ENCODE measurements at places on chromosomes 5 and 9.
A peak's percentile ranks its signal among the peaks of the same experiment; 100 is the strongest.

GRCh38 chr5:82183828-82184227, 94.3 kb downstream of the RPS23 start:
- no peak for DNase-seq

GRCh38 chr5:58925627-58926540, 343.0 kb downstream of the RAB3C start:
- no peak for DNase-seq

- DNase-seq, result no peak
Measured at GRCh38 chr5:136666970-136667620, 301.8 kb upstream of the TRPC7 start.

DNA sequence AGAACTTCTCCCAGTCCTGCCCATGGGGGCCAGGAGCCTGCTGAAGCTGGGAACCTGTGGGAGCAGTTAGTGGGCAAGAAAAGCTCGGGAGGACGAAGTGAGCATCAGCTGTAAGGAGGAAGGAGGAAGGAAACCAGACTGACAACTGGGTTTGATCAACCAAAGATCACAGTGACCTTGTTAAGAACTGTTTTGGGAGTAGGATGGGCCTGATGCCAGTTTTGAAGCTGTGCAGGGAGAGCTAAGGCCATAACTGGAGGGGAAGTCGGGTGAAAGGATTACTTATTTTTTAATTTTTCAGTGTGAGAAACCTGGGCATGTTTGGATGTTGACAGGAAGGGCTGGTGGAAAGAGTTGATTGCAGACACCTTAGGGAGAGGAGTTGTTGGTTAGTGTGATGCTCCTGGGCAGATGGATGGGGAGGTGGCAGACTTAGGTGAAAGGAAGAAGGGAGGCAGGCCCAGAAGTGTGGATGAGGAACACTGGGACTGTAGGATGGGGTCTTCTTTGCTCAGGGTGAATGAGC, 58.3 kb upstream of the KLF4 start:
- DNase-seq, result no peak

DNA sequence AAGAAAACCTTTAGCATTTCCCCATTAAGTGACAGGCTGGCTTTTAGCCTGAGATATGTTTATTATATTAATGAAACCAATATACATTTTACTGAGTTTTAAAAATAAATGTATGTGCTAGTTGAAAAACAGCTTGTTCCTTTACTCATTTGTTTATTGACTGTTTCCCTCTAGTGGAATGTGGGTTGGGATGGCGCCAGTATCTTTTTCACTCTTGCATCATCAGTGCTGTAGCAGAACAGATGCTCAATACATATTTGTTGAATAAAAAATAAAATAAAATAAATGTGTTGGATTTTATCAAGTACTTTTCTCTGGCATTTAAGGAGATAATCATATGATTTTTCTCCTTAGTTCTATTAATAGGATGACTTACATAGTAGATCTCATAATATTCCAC, 43.0 kb downstream of the FSTL4 start:
- DNase-seq, result no peak

- DNase-seq, result no peak
Measured at GRCh38 chr9:78676623-78677022, 379.7 kb downstream of the PSAT1 start.

DNA sequence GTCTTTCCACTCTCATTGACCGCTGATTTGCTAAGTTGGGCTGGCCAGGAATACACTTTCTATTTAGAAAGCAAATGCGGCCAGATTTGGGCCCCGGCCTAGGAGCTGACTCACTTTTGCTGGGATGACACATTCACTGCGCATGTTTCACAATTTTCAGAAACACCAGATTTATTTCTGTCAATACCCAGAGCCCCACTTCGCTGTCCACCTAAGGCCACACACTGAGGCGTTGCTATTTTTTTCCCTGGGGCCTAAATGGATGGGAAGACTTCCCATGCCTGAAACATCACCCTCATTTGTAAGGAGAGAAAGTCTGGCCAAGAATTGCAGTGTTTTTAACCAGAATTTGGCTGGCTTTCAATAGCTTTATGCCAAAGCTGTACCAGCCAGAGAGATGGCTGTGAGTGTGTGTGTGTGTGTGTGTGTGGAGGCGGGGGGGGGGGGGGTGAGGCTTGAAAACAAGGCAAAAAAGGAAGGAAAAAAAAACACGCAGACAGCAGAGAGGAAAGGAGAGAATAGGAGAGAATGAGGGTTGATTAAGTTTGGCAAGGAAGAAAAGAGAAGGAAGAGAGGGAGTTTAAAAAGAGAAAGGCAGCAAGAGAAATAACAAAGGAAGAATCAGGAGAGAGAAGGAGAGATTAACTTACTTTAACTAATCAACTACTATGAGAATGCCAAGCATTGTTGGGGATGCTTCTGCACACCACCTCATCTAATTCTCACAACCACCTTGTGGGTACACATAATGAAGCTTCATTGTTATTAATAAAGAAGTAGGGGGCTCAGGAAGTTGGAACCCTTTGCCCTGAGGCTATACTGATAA, 261.4 kb upstream of the KLF4 start:
- DNase-seq, result peak; percentile 89

DNA sequence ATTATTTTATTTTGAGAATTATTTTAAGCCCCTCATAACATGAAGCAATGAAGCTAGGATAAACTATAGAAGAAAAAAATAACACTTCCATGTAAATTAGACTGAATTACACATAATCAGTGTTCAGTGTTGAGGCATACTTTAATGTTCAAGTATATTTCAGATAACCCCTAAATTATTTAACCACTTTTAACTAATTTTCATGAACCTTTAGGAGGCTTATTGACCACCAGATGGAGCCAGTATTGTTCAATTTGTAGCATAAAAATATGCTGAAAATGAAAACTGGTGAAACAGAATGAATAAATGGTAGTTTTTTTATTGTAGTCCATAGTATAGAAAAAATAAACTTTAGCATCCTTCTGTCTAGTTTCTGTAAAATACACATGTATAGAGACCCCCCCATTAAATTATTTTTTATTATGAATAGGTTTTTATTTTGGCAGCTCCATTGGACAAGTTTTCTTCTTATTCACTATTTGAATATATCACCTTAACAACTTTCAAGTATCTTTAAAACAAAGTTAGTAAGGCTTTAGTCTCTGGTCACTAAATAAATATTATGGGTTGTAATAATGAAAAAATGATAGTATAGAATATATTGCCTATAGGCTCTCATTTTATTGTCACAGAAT, 190.1 kb downstream of the CWC27 start:
- DNase-seq, result peak; percentile 72

DNA sequence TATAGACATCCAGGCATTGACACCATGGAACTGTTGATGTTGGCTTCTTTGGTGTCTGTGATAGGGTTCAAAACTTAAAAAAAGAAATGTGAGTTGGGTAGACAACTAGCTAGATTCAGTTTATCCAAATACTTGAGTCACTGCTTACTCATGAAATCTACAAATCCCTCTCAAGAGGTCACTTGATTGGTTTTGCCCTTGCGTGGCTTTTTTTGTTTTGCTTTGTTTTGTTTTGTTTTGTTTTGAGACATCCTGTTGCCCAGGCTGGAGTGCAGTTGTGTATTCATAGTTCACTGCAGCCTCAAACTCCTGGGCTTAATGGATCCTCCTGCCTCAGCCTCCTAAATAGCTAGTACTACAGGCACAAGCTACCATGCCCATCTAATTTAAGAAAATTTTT, 10.5 kb upstream of the ENTREP1 start:
- DNase-seq, result no peak

GRCh38 chr5:34480810-34481528, 175.2 kb upstream of the RAI14 start:
- DNase-seq, result no peak

GRCh38 chr5:14767053-14767452, 102.5 kb downstream of the OTULIN start:
- no peak for DNase-seq

DNA sequence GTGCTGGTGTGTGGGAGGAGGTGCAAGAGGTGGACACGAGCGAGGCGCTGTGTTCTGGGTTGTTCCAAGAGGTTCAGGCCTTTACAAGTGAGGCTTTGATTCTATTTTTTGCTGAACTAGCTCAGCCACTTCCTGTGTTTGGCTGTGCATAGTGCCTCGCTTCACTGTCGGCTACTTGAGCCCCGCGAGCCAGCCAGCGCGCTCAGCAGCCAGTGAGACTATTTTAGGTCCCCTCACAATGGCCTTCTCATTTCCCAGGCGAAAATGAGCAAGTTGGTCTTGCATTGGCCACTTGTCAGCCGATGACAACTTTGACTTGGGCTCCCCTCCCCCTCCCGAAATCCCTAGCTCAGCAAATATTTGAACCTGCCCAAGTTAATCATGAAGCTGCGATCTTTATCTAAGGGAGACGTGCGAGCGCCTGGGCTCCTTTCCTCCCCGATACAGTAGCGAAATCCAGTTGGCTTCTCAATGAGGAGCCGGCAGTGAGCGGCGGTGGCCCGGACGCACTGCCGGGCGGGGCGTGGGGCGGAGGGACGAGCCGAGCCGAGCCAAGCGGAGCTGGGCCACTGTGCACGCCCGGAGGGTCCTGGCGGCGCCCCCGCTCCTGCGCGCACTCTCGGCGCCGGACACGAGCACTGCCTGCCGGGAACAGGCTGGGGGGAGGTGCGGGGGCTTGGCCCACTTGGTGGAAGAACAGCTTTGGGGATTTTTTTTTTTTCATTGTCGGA, 72.6 kb downstream of the PIK3R1 start:
- DNase-seq, result no peak

- no peak for DNase-seq
Measured at GRCh38 chr9:4243113-4243512, 56.8 kb downstream of the GLIS3 start.

- DNase-seq, result no peak
Measured at GRCh38 chr5:88226881-88227450, 41.7 kb downstream of the TMEM161B start.

- DNase-seq, result no peak
Measured at GRCh38 chr9:73009649-73010288, 56.9 kb upstream of the ALDH1A1 start.

- DNase-seq, result no peak
Measured at GRCh38 chr5:79484731-79485130, 29.2 kb downstream of the HOMER1 start.

DNA sequence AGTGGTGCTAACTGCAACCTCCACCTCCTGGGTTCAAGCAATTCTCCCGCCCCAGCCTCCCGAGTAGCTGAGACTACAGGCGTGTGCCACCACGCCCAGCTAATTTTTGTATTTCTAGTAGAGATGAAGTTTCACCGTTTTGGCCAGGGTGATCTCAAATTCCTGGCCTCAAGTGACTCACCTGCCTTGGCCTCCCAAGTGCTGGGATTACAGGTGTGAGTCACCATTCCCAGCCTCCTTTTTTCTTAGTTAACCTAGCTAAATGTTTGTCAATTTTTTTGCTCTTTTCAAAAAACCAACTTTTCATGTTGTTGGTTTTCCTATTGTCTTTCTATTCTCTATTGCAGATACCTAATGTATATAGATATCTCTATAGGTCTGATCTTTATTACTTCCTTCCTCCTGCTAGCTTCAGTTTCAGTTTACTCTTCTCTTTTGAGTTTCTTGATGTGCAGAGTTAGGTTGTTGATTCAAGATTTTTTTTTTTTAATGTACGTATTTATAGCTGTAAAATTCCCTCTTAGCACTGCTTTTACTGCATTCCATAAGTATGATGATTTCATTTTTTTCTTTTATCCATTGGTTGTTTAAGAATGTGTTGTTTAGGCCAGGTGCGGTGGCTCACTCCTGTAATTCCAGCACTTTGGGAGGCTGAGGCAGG, 32.9 kb downstream of the FGD3 start:
- no peak for DNase-seq

- no peak for DNase-seq
Measured at GRCh38 chr9:89223396-89223977, 44.9 kb upstream of the SHC3 start.

DNA sequence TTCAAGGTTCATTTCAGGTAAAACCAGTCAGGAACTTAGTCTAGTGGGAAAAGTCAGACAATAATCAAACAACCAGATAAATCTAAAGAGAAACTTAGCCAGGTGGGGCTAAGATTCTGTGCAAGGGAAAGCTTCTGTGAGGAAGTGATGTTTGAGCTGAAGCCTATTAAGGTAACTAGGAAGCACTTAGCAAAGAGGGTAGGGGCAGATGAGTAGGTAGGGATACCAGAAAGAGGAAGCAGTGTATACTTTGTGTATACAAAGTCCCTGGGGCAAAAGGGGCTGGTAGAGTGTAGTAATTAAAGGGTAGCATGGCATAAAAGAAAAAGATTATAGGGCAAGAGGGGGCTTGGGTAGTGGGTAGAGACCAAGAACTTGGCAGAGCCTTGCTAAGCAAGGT, 3.6 kb upstream of the SPATA24 start:
- no peak for DNase-seq

DNA sequence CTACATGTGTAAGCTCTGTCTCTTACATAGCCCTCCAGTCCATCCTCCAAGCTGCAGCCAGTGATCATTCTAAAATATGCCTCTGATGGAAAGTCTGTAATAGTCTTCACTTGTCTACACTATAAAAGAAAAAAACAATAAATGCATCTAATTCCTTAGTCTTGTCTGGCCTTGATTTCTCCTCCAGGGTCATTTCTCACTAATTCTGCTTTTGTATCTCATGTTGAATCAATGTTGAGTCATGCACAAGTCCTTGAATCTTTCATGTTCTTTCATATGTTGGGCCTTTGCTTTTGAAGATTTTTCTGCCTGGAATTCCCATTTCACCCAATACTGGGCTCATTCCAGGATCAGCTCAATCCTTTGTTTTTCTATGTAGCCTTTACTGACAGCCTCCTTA, 121.1 kb upstream of the TRIM32 start:
- no peak for DNase-seq

GRCh38 chr5:5347442-5347841, 75.0 kb upstream of the ICE1 start:
- DNase-seq, result no peak

DNA sequence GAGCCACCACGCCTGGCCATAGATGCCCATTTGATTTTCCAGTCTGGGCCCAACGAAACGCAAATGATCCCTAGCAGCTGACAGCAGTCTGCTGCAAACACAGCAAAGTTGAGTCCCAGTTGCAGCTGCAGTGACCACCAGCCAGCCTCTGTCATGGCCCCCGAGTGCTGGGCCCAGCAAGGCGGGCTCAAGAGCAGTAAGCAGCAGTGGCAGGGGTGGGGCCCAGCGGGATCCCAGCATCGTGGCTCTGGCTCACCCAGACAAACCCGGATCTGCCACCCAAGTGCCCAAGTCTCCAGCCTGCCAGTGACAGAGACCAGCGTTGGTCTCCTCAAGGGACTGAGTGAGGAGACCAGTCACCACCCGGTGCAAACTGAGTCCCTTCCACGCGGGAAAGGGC, 6.9 kb upstream of the LTC4S start:
- no peak for DNase-seq

GRCh38 chr5:170137694-170138214, 32.1 kb downstream of the FOXI1 start:
- DNase-seq, result no peak

DNA sequence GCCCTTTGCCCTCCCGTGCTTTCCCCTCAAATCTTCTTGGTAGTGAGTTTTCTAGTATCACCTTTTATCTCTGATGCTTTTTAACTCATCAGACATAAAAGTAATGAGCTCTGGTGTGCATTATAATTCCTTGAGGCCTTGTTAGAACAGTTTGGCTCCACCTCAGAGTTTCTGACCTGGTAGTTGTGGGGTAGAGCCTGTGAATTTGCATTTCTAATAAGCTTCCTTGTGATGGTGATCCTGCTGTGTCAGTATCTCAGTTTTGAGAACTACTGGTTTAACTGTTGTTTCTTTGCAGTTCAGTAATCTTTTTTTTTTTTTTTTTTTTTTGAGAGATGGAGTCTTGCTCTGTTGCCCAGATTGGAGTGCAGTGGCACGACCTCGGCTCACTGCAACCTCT, 31.1 kb downstream of the UBE2D2 start:
- DNase-seq, result no peak

Measured in SW 1271 (cell line).